NCI-H2029 treated with DMSO at 0.1 percent for 48 hours (cell line): ENCODE measurements at places on chromosomes 12 and 14.

DNA sequence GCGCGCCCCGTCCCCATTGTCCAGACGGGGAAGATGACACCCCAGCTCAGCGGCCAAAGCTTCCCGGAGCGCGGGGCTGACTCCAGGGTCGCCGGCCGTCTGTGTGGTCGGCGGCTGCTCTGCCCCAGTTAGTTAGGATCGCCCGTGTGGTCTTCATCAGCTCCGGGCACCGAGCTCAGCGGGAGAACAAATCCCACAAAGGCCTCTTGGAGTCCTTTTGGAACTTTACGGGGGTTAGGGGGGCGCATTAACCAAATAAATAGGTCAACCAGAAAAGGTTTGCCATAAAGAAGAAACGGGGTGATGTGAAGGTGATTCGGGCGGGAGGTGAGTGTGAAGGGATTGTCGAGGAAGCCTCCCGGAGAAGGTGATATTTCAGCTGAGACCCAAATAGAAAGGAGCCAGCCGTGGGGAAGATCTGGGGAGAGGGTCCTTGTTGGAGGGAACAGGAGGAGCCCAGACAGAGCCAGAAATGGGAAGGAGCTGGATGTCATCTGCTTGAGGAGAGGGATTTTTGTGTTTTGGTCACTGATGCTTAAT, 697 bp downstream of the ATP6V0A2 start:
- DNase-seq = no peak

DNA sequence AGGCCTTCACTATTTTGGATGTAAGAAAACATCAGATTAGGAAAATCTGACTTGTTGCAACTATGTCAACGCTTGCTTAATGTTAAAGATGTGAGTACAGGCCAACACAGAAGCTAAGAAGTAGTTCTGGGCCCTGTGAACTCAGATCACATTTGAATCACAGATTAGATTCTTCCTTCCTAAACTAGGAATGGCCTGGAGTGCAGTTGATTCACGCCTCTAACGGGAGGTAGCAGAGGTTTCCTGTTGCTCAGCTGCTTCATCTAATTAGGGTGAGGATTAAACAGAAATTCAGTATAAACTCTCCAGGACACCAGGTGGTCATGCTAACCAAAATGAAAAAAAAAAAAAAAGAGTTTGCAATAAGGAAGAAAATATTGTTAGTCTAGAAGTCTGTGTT, 314.3 kb downstream of the TRHDE start:
- no peak for DNase-seq

DNA sequence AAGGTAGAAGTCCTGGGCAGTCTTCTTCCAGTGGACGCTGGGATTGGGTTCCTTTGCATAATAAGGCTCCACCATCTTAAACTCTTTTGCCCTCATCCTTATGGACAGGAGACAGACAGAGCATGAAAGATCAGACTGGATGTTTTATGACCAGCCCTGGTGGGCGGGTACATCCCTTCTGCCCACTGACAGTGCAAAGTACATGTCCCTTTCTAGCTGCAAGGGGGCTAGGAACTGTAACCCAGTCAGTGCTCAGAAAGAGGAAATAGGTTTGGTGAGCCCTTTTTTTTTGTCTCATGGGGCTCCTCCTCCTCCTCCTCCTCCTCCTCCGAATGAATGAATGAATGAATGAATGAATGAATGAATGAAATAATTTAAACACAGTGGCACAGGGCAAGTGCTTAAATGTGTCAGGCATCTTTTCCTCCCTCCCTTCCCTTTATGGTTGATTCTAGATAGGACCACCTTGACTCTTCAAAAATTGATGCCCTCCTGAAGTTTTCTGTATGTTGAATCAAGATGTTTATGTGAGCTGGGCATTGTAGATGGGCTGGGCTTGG, 36.4 kb upstream of the HNF1A start:
- DNase-seq = no peak

DNA sequence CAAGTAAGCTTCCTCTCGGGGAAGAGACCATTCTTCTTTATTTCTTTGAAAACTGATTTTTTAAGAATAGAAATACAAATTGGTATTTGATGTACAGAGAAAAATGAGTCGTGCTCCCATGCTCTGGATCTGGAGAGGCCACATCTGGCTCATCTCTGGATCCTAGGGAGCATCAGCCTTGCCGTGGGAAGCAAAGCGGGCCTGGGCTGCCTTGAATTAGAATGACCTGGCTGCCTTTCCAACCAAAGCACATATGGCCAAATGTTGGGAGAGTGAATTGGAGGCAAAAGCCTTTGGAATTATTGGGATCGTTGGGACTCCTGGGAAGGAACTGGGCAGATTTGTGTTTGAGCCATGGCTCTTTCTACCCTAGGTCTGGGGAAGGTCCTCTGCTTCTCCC, 80.0 kb downstream of the SLC25A47 start:
- no peak for DNase-seq

GRCh38 chr12:18595412-18595811, 142.4 kb downstream of the PLCZ1 start:
- no peak for DNase-seq

GRCh38 chr14:90495357-90496276, 98.8 kb downstream of the CALM1 start:
- no peak for DNase-seq

GRCh38 chr12:19130224-19131024, 891 bp downstream of the PLEKHA5 start:
- no peak for DNase-seq

DNA sequence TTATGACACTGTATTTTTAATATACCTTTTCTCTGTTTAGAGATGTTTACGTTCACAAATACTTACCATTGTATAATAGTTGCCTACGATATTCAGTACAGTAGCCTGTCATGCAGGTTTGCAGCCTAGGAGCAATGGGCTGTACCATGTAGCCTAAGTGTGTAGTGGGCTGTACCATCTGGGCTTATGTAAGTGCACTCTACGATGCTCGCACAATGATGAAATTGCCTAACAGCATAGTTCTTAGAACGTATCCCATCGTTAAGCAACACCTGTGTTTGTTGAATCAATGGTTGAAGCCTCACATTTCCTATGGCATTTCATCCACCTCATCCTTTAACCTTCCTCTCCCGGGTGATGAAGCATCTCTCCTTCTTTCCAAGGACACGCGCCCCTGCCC, 12.5 kb upstream of the EML1 start:
- DNase-seq = no peak

- peak; percentile 85 for DNase-seq
Measured at GRCh38 chr14:56119201-56119981, 1.2 kb downstream of the PELI2 start.

DNA sequence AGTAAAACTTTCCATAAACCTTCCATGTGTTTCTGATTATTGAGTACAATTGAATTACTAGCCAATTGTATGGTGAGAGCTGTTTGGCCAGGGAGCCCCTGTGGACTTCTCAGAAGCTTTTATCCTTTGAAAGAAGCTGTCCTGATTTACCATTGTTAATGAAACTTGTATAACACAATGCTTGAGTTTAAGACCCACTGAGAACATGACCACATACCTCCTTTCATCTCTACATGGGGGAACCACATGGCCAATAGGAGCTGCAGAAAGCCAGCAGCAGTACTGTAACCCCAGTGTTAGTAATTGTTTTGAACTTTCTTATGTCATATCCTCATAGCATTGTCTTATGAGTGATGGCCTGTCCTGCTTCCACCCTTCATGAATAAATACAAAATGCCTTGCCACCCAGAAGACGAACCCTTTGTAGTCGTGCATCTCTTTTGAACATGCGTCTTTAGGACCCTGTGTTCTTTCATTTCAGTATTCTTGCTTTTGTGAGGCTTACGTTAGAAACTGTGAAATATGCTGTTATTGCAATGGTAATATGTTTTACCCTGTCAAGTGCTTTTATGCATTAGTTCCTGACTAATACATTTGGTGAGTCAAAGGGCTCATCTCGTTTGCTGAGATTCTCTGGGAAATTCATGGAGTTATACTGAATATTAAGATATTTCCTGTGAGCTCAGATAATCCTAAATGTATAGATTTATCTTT, 815.7 kb downstream of the NRXN3 start:
- no peak for DNase-seq

GRCh38 chr12:75239987-75240386, 30.3 kb upstream of the KCNC2 start:
- no peak for DNase-seq

- no peak for DNase-seq
Measured at GRCh38 chr12:5499566-5500330, 67.8 kb downstream of the NTF3 start.

GRCh38 chr12:11767798-11768197, 118.3 kb downstream of the ETV6 start:
- no peak for DNase-seq

- DNase-seq = no peak
Measured at GRCh38 chr12:106673141-106673540, 90.3 kb downstream of the RFX4 start.

DNA sequence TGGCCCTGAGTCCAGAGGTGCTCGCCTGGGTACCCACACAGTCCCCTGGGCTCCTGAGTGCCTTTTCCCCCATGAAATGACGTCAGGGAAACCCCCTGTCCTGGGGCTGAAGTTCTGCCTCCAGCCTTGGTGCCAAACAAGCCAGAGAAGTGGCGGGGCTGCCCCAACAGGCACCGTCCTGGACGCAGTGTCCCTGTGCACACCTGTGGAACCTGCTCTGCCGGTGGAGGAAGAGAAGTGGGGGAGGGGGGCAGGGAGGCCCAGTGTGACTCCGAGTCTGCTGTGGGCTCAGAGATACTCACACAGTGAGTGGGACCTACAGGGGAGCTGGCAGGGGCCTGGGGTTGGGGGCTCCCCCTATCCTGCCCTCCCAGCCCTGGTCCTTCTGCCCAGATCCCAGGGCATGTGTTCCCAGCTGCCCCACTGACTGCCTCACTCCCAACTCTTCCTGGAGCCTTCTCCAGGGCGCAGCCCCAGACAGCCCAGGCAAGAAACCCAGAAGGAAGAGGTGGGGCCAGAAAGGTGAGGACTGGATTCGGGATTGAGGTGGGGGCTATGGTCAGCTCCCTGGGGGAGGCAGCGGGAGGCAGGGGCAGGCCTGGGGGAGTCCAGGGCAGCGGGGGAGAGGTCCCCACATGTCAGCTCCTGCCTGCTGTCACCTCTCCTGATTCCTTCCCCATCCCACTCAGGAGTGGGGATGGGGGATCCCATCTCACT, 24.7 kb downstream of the CCDC85C start:
- DNase-seq = no peak

DNA sequence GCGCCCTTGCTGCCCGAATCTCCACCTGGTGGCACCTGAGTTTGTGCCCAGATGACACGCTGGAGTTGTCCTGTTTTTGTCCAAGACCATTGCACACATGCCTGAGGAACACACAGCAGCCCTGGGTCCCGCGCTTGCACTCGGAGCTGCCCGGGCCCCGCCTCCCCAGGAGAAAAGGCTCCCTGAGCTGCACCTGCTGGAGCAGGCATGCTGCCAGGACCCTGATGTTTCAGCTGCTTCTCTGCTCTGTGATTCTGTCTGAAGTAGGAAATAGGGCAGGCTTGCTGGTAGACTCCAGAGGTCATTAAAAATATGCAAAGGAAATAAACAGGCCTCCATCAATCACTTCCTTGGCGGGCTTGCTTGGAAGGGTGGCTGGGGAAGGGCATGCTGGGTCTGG, 271.6 kb downstream of the CACNA1C start:
- peak; percentile 92 for DNase-seq

DNA sequence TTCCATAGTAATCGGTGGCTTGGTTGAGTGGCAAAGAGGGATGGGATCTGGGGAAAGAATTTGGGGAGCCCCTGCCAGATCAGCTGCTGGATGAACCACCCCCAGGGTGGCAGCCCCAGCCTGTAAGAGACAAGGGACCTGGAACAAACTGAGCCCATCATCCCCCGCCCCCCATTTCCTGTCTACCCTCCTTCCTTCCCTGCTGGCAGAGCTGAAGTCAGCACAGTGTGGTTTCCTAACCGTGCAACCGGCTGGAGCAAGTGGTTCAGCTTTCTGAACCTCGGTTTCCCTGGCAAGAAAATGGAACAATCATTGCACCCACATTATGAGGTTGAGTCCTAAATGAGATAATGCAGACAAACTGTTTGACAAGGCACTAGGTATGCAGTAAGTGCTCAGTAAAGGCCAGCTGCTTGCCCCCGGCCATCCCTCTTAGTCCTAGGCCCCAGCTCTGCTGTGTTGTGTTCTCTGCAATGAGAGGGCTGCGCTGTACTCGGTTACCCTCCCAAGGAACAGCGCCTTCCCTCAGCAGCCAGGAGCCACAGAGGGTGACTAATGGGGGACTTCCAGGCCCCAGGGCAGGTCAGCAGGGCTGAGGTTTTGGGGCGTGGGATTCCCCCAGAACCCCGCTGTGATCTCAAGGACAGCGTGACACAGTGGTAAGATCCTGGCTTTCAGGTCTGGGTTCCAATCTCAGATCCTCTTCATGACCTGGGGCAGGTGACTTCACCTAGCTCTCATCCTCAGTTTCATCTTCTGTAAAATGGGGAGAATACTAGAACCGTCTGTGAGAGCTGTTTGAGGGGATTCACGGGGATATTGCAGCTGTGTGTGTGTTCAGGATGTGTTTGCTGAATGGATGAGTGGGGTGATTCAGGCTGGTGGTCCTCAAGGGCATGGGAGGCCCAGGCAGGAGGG, 16.5 kb downstream of the SELPLG start:
- DNase-seq = no peak

- DNase-seq = no peak
Measured at GRCh38 chr12:48142818-48143674, 14.3 kb downstream of the ASB8 start.

DNA sequence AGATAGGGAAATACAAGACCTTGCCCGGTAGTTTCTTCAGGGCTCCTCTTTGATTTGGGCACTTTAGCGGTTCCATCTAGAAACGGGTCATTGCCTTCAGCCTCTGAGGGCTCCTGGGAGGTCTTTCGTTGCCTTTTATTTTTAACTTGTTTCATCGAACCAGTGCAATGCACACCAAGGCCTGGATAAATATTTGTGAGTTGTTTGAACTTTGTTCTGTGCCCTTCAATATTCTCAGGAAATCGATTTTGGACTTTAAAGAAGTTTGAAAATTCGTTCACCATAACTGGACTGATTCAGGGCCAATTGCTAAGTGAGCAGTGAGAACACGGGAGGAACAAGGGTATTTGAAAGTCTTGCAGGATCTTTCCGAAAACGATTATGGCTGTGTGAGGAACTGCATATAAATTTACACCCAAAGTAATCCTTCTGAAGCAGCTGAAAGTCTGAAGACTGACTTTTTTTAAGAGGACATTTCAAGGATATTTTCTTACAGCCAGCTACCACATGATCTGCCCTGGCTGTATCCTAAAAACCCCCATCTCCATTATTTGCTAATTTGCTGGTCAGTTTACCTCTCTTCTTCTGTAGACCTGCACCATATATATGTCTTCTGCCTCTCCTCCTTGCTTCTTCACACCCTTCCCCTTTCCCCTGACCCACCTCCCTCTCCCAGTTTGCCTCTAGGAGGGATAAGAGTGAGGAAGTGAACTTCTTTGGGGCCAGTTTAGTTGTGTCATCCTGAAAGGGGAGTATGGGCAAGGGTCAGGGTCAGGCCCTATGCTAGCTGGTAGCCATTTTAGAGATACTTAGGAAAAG, 8.0 kb downstream of the DUSP6 start:
- no peak for DNase-seq

- no peak for DNase-seq
Measured at GRCh38 chr12:116146386-116146785, 131.1 kb downstream of the MED13L start.

- DNase-seq = no peak
Measured at GRCh38 chr14:105261781-105262180, 13.4 kb downstream of the BTBD6 start.
